ENCODE measurements at places on chromosomes 1 and 21. TPM values are rescaled to one million over a fixed set of nuclear protein-coding genes. Genes with fewer than 3 reads are reported as not detected.

- no peak for DNase-seq
Measured at GRCh38 chr1:58437623-58438022, 108.9 kb downstream of the OMA1 start.

HDAC1 gene
- 174 TPM for total RNA-seq

GRCh38 chr1:40352126-40352525, 21.4 kb upstream of the SMAP2 start:
- DNase-seq, result no peak

DNA sequence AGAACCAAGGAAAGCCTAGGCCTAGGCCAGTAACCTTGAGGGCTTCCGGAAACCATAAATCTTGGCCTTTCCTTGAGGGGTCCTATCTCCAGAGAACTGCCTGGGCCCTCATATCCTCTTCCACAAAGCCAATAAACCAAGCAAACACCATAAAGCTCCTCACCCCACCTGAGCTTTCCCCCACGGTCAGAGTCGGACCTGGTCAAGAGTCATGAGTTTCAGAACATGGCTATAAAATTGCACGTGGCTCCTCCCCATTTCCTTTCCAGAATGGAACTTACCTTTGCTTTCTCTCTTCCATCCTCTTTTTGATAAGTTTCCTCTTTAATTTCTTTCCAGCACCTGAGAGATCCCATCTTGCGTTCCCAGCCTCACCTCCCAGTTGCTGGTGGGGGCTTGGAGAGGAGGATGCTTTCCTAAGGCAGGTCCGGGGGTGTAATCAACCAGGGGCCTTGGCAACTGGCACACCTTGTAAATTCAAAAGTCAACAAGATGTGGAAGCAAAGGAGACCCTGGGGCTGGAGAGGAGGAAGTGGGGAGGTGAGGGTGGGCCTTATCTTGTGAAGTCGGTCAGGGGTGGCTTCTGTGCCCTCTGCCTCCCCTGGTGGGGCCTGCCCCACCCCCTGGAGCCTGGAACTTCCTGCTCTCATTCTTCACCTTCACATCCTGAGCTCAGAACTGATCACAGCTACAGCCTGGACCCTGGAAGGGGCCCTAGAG, 259.9 kb downstream of the FOXD2 start:
- DNase-seq, result no peak

DNA sequence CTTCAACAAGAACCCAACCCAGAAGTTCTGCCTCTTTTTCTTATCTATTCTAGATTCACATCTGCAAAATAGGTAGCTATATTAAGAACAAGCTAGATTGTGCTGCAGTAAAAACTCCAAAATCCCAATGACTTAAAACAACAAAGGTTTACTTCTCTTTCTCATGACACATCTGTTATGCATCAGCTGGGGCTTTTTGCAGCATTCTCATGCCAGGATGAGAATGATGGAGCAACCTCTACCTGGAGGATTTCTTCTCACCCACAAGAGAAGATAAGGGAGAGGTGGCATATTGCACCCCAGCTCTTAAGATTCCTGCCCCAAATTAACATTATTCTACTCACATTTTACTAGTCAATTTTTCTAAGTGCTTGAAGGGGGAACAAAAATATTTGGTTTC, 152.3 kb upstream of the SPAG17 start:
- no peak for DNase-seq

PTGS2 gene
- total RNA-seq, result not detected

GRCh38 chr21:40830836-40831235, 16.1 kb downstream of the DSCAM start:
- DNase-seq, result no peak

- no peak for DNase-seq
Measured at GRCh38 chr1:242629396-242629795, 104.9 kb upstream of the PLD5 start.

GRCh38 chr1:193355178-193355577, 168.8 kb upstream of the B3GALT2 start:
- no peak for DNase-seq

DNA sequence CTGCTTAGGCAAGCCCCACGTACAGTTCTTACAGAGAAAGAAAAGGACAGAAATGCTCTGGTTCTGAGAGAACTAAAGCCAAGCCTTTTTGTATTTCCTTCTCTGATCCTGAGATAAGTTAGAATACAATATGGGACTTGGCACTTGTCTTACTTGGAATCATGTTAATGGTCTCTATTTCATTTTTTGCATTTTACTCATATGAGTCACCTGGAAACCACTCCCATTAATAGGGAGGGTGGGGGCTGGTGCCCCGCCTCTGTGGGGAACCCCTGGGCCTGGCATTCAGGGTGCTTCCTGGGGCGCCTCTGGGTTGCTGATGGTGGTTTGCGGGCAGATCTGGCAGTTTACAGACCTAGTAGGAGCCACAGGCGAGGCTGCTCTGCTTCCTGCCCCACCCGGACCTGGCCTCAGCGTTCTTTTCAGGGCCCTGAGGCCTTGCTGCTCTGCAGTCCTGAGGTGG, 26.7 kb downstream of the TSPAN2 start:
- DNase-seq, result peak; percentile 99

GRCh38 chr1:157882580-157882979, 41.0 kb upstream of the CD5L start:
- DNase-seq, result no peak

GRCh38 chr1:53766831-53767405, 28.0 kb upstream of the GLIS1 start:
- no peak for DNase-seq

GRCh38 chr1:214455479-214455878, 95.9 kb downstream of the PTPN14 start:
- DNase-seq, result no peak

KLF17 gene
- not detected for total RNA-seq

CFH gene
- total RNA-seq, result 11.9 TPM

GRCh38 chr1:181028615-181029014, 5.2 kb upstream of the MR1 start:
- DNase-seq, result no peak

GRCh38 chr1:18072066-18072465, 35.5 kb upstream of the IGSF21 start:
- DNase-seq, result no peak

GRCh38 chr21:43884861-43885417, 19.9 kb downstream of the AGPAT3 start:
- no peak for DNase-seq

GRCh38 chr1:7526196-7526866, 244.8 kb upstream of the VAMP3 start:
- no peak for DNase-seq

DNA sequence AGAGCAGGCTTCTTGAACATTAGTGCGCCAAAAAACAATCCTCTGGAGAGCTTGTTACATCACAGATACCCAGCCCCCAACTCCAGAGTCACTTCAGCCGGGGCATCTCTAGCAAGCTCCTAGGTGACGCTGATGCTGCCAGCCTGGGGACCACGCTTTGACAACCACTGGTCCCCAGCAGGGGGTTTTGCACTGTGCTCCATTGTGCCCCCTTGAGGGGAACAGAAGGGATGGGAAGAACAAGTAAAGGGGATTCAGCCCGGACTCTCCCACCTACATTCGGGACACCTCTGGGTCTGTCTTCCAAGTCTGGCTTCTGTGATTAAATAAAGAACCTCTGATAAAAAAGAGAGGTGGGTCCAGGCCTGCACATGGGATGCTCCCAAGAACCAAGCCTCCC, 60.4 kb downstream of the ATP5PO start:
- DNase-seq, result no peak

HYI gene
- 33.9 TPM for total RNA-seq

GRCh38 chr1:222370081-222370912, 177.6 kb downstream of the HHIPL2 start:
- DNase-seq, result no peak
